Activated T-cell treated with anti-CD3 and anti-CD28 coated beads, Interleukin-2, amount 50 U/mL, for 72 hours (primary cell): ENCODE measurements at places on chromosomes 7 and 10. TPM values are rescaled to one million over a fixed set of nuclear protein-coding genes. Genes with fewer than 3 reads are reported as not detected.

Gene SLC26A5
- not detected for total RNA-seq

Gene MACC1
- total RNA-seq, result 0.22 TPM

DNA sequence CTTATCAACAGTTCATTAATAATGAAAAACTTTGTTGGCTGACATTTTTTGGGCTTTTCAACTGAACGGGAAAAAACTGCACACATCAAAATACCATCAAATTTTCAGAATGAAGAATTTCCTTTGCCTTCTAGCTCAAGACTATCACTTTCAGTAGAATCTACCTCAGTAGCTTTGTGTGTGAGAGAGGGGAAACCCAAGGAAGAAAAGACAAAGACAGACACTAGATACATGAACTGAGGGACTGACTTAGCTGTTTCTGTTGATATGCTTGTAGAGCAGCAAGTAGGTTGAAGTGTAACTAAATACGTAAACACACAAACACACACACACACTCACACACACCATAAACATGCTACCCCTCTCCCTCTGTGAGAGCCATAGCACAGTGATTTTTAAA is 257.1 kb downstream of the CDK14 start:
- DNase-seq, result no peak
- no peaks in the 10 kb centered on the region for H3K36me3 ChIP-seq
- H3K4me1 ChIP-seq, result no peaks in the 10 kb centered on the region
- no peak overlapping the region for H3K4me3 ChIP-seq
- no peaks in the 10 kb centered on the region for H3K27me3 ChIP-seq

Gene GNAT3
- total RNA-seq, result not detected

DNA sequence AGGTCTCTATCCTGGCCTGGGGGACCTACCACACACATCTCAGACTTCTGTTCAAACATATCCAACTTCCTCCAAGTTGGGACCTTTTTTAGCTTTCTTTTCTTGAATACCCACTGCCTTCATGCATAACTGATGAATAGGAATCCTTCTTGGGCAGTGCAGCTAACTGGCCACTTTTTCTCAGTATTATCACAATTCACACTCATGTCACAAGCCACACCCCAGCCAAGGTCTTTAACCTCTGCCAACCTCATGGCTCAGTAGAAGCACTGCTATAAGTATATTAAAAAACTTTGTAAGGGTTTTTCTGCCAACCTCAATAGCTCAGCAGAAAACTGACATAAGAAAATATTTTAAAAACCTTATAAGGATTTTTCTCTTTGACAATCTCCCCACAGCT is 44.5 kb downstream of the HHEX start:
- H3K36me3 ChIP-seq, result no peaks in the 10 kb centered on the region
- H3K27me3 ChIP-seq, result no peaks in the 10 kb centered on the region
- H3K4me3 ChIP-seq, result no peak overlapping the region
- no peak overlapping the region for H3K27ac ChIP-seq
- H3K4me1 ChIP-seq, result no peaks in the 10 kb centered on the region

GRCh38 chr10:35795131-35795824 is 153.2 kb upstream of the FZD8 start:
- no peaks in the 10 kb centered on the region for H3K36me3 ChIP-seq
- H3K4me1 ChIP-seq, result no peaks in the 10 kb centered on the region
- H3K27ac ChIP-seq, result no peak overlapping the region
- H3K27me3 ChIP-seq, result no peaks in the 10 kb centered on the region
- DNase-seq, result no peak
- no peak overlapping the region for H3K4me3 ChIP-seq

- H3K27ac ChIP-seq, result no peak overlapping the region
- H3K4me3 ChIP-seq, result no peak overlapping the region
- peaks cover 12% of the 10 kb centered on the region for H3K4me1 ChIP-seq
- H3K27me3 ChIP-seq, result no peaks in the 10 kb centered on the region
Observed at GRCh38 chr7:114910787-114911186, 11.1 kb upstream of the MDFIC start.

Gene NYAP1
- total RNA-seq, result 0.72 TPM

DNA sequence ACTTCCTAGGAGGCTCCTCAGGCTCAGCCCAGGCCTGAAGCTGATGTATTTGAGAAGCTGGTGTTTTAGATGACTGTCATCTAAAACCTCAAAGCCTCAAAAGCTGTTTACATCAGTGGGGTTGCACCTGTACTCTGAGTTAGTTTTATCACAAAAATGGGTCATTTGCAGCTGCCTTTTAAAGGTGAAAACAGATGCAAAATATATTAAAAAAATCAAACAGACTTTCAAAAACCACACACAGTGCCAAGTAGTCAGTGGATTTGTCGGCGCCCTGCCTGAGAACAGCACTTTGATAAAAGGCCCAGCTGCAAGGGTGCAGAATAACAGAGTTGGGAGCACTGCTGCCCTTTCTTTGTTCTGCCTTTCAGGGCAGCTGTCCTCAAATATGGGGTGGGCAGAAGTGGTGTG is 103.0 kb downstream of the VOPP1 start:
- H3K4me3 ChIP-seq, result peak overlapping the region; percentile 52
- H3K4me1 ChIP-seq, result peaks cover 45% of the 10 kb centered on the region
- peak; percentile 14 for DNase-seq
- peaks cover 33% of the 10 kb centered on the region for H3K36me3 ChIP-seq
- peak overlapping the region; percentile 87 for H3K27ac ChIP-seq
- H3K27me3 ChIP-seq, result no peaks in the 10 kb centered on the region

DNA sequence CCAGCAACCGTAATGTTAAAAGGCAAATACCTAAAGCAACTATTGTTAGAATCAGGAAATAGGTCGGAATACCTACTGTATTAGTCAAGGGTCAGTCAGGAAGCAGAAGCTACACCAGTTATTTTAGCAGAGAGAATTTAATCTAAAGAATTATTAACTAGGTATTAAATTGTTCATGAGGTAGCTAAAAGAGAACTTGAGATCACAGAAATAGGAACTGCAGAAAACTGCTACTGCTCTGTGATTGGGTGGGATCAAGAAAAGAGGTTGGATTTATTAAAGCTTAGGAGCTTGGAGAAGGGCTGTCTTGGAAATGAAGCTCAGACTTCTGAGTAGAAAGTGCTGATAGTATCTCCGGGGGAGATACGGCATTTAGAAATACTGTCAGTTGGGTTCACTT is 20.0 kb upstream of the ZNF438 start:
- no peak for DNase-seq
- H3K4me3 ChIP-seq, result no peak overlapping the region
- H3K36me3 ChIP-seq, result no peaks in the 10 kb centered on the region
- peak overlapping the region; percentile 36 for H3K27ac ChIP-seq
- no peaks in the 10 kb centered on the region for H3K27me3 ChIP-seq
- H3K4me1 ChIP-seq, result no peaks in the 10 kb centered on the region

- H3K27ac ChIP-seq, result no peak overlapping the region
- H3K4me3 ChIP-seq, result no peak overlapping the region
- H3K4me1 ChIP-seq, result no peaks in the 10 kb centered on the region
- H3K36me3 ChIP-seq, result no peaks in the 10 kb centered on the region
Observed at GRCh38 chr7:143499743-143500348, 22.2 kb downstream of the TAS2R41 start.

- no peaks in the 10 kb centered on the region for H3K4me1 ChIP-seq
- H3K27me3 ChIP-seq, result peaks cover 10% of the 10 kb centered on the region
- no peak overlapping the region for H3K27ac ChIP-seq
Observed at GRCh38 chr10:124374535-124375352, 44.0 kb downstream of the OAT start.

Gene AGR2
- total RNA-seq, result not detected

- no peak overlapping the region for H3K27ac ChIP-seq
- DNase-seq, result no peak
- H3K4me3 ChIP-seq, result no peak overlapping the region
Observed at GRCh38 chr10:124085680-124086079, 7.7 kb downstream of the CHST15 start.

GRCh38 chr7:95056901-95057300 is 149.5 kb downstream of the PPP1R9A start:
- no peak overlapping the region for H3K4me3 ChIP-seq
- H3K27ac ChIP-seq, result no peak overlapping the region
- H3K36me3 ChIP-seq, result no peaks in the 10 kb centered on the region
- H3K4me1 ChIP-seq, result no peaks in the 10 kb centered on the region

Gene ITIH5
- not detected for total RNA-seq

- H3K4me3 ChIP-seq, result no peak overlapping the region
- no peak overlapping the region for H3K27ac ChIP-seq
- H3K4me1 ChIP-seq, result peaks cover 24% of the 10 kb centered on the region
- DNase-seq, result no peak
- H3K27me3 ChIP-seq, result peaks cover 19% of the 10 kb centered on the region
- H3K36me3 ChIP-seq, result no peaks in the 10 kb centered on the region
Observed at GRCh38 chr10:677750-678661, 11.5 kb downstream of the DIP2C start.

Gene OR2A12
- total RNA-seq, result not detected

Gene P4HA1
- total RNA-seq, result 20.5 TPM

DNA sequence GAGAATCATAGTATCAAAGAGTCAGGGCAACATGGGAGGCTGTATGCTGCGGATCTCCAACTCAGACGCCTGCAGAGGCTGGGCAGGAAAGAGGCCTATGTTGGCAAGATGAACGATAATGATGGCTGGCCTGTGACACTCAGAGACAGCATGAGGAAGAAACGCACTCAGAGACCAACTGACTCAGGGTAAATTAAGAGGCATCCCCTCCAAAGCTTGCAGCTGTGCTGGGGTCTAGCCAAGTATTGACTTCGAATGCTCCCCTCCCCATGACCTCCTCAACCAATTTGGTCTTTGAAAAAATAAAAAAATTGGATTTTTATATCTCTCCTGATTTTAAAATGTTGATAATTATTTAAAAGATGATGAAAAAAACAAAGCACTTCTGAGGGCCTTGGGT is 718.9 kb downstream of the GRID1 start:
- H3K27ac ChIP-seq, result no peak overlapping the region
- no peak overlapping the region for H3K4me3 ChIP-seq
- no peaks in the 10 kb centered on the region for H3K4me1 ChIP-seq
- H3K27me3 ChIP-seq, result no peaks in the 10 kb centered on the region
- H3K36me3 ChIP-seq, result no peaks in the 10 kb centered on the region

Gene KLLN
- total RNA-seq, result 0.22 TPM

GRCh38 chr7:152709287-152710152 is 33.6 kb upstream of the XRCC2 start:
- no peak overlapping the region for H3K27ac ChIP-seq
- H3K27me3 ChIP-seq, result peaks cover 5% of the 10 kb centered on the region
- H3K4me1 ChIP-seq, result no peaks in the 10 kb centered on the region

DNA sequence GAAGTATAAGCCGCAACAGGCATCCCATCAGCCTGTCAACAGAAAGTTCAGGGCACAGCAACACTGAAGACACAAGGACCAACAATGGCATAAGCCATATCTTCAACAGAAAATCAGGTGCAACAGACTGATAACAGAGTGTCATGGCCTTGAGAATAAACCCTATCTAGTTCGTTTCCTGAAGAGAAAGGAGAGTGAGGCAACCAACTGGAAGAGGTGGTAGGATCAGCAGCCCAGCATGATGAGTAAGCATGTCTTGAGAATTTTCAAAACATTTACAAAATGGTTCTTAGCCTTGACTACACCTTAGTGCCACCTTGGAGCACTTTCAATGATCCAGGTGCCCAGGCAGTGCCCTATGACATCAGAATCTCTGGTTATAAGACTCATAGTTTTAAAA is 290.2 kb upstream of the SEMA3C start:
- no peaks in the 10 kb centered on the region for H3K27me3 ChIP-seq
- no peak overlapping the region for H3K4me3 ChIP-seq
- no peak for DNase-seq
- no peak overlapping the region for H3K27ac ChIP-seq
- peaks cover 2% of the 10 kb centered on the region for H3K36me3 ChIP-seq

Gene ZNF33A
- total RNA-seq, result 23.1 TPM

DNA sequence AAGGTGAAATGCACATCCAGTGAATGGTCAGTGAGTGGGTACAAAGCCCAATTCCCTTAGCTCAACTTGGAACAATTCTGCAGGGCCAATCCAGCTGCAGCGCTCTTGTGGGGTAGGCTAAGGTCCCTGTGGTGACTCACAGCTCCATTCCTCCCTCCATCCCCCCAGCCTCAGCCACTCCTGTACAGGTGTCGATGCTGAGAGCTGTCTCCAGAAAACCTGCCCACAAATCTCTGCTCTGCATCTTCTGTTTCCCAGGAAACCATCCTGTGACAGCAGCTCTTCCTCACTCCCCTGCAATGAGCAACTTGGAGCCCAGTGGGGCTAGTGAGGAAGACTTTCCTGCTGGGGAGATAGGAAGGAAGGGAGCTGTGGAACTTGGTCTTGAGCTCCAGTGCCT is 244.7 kb upstream of the GPR26 start:
- no peak for DNase-seq
- H3K27ac ChIP-seq, result no peak overlapping the region
- H3K4me3 ChIP-seq, result no peak overlapping the region
- no peaks in the 10 kb centered on the region for H3K36me3 ChIP-seq
- peaks cover 21% of the 10 kb centered on the region for H3K27me3 ChIP-seq
- H3K4me1 ChIP-seq, result no peaks in the 10 kb centered on the region

- DNase-seq, result no peak
- peaks cover 22% of the 10 kb centered on the region for H3K27me3 ChIP-seq
- no peak overlapping the region for H3K27ac ChIP-seq
- peaks cover 12% of the 10 kb centered on the region for H3K4me1 ChIP-seq
- H3K4me3 ChIP-seq, result no peak overlapping the region
- no peaks in the 10 kb centered on the region for H3K36me3 ChIP-seq
Observed at GRCh38 chr7:34846976-34847375, 189.0 kb downstream of the NPSR1 start.

DNA sequence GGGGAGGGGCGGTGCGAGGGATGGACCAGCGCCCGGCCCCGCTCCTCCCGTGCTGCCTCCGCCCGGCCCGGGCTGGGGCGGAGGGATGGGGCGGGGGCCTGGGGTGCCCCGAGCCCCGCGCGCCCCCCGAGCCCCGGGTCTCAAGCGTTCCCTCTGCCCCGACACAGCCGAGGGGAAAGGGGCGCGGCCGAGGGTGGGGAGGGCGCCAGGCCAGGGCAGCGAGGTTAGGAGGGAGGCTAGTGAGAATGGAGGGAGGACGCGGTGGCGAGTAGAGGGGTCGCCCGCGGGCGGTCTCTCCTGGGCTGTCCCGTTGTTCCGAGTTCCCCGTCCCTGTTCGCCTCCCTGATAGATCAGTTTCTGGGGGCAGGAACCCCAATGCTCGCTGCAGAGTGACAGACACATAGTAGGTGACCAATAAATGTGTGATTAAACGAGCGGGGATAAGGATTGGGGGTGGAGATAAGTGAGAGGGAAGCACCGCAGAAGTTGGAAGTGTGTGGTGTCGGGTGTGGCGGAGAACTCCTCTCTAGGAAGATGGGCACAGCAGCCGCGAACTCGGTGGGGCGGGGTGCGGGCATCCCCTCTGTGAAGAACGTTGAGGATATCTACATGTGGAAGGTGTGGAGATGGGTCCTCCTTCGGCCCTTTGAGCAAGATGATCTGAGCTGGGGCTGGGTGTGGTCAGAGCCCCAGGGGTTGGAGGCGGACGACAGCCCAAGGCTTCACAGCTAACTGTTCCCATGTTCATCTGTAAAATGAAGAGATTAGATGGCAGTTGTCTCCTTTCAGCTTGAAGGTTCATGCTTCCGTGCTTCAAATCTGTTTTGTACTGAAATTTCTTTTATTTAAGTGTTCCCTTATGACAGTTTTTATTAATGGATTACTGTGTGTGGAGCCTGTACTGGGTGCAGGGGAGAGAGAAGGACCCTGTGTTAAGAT is 580 bp downstream of the ZNF775 start:
- H3K27ac ChIP-seq, result peak overlapping the region; percentile 98
- H3K27me3 ChIP-seq, result no peaks in the 10 kb centered on the region
- peak; percentile 32 for DNase-seq
- H3K36me3 ChIP-seq, result peaks cover 2% of the 10 kb centered on the region
- peaks cover 46% of the 10 kb centered on the region for H3K4me1 ChIP-seq
- peak overlapping the region; percentile 99 for H3K4me3 ChIP-seq

Gene RELN
- total RNA-seq, result not detected
